ENCODE measurements at places on chromosomes 3 and 15.

DNA sequence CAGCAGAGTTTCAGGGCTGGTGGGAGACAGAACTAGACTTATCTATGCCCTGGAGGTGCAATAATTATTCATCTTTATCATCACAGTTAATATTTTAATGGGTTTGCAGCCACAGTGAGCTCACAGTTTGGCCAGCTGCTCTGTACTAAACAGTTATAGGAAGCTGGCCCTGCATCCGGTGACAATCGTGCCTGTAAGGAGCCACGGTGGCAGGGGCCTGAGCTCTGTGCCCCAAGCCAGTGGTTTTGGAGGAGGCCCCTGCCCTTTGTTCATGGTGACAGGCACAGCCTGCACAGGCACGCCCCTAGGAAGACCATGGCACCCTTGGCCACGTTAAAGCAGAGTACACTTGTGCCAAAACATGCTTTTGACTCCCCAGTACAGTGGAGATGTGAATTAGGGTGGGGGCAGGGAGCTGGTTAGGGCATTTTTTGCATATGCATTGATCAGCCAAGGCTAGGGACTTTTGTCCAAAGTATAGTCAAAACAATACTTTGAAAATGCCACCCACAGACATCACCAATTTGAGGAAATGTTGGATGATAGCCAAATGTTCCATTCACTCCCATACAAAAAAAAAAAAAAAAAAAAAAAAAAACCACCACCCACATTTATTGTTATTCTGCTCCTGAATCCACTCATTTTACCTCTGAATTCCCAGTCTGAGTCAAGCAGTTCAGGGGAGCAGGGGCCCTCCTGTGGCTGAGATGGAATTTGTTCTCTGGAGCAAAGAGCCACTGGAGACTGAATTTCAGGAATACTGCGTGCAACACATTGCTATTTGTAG is 3.4 kb upstream of the RFTN1 start:
- no peak for DNase-seq

DNA sequence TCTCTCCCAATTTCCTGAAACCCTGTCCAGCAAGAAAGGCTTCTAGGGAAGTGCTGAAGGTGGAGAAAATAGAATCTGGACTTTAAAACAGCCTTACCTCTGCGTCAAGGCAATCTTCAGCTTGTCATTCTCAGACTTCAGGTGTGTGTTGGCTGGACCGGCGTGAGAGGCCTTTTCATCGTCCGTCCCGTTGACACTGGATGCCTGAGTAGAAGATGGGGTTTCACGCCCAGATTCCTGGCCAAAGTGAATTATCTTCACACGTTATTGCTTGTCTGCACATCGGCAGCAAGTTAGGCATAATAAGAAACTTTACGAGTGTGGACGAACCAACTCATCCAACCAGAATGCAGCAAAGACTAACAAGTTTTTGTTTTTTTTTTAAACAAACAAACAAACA is 49.5 kb downstream of the WHAMM start:
- DNase-seq = no peak

- no peak for DNase-seq
These were observed 201.5 kb downstream of the UACA start for GRCh38 chr15:70561885-70562284.

GRCh38 chr3:172859041-172859440 is 108.5 kb downstream of the ECT2 start:
- DNase-seq = no peak

GRCh38 chr15:78266229-78266628 is 1.9 kb downstream of the DNAJA4 start:
- no peak for DNase-seq

- DNase-seq = no peak
These were observed 178.1 kb upstream of the TSC22D2 start for GRCh38 chr3:150230037-150230436.

DNA sequence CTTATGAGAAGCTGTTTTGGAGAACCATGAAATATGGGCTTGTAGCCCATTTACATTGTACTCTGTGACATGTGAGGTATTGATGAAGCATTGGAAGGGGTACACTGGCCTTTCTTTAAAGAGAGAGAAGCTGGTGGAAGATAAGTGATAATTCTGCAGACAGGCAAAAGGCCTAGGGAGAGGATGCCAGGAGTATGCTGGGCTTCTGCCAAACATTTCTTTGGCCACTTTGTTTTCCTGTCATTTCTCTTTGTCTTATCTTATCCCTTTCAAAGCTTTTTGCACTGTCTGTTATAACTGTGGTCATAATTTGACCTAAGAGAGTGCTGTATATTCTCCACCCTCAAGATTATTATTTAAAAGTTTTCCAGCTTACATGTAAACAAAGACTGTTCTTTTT is 109.6 kb upstream of the SEMA6D start:
- no peak for DNase-seq

DNA sequence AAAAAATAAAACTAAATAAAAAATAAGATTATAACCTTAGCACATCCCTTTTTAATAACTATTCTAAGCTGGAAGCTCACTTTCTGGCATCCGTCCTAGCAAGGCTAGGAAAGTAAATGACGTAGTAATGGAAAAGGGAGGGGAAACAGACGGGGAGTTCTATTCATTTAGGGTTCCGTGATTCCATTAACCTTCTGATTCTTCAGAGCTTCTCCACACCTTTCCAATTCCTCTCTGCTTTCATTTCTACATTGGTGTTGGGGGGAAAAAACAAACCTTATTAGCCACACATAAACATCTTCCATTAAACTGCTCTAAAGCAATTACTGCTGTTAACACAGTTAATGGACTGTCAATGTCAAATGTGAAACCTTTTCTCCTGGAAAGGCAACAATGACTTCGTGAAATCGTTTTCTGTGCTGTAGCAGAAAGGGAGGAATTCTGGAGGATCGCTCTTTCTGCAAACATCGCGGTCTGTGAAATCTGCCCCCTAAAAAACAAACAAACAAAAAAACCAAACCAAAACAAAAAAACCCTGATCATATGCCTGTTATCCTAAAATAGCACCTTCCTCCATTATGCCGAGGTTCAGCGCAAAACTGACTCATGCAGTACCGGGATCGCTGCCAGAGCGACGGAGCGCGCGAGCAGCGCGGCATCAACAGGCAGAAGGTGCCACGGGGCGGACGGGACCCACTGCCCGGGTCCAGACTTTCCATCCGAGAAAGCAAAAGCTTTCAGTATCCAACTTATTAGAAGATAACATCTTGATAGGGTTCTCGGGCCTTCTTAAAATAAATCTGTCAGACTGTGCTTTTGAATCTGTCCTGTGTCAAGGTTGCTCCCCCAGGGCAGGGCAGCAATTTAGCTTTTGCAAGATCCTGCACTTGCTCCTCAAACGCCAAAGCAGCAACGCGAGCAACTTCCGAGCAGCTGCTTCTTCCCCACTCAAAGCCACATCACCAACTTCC is 156.2 kb downstream of the FGF12 start:
- no peak for DNase-seq

DNA sequence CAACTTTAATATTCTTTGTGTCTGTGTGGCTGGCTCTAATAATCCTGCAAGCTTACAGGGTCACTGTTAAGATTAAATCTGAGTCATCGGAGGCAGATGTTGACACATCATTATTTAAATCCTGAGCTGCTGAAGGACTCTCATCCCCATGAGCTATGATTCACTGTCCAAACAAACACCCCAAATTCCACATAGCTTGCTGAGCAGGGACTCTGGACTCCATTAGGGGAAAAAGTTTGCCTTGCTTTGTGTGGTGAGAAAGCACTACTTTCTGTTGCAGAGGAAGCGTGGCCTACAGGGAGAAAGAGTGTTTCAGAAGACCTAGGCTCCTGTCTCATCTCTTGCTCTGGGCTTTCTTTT is 213.7 kb downstream of the PDCD6IP start:
- no peak for DNase-seq

- no peak for DNase-seq
These were observed 135.0 kb downstream of the ROBO1 start for GRCh38 chr3:79632842-79633241.

DNA sequence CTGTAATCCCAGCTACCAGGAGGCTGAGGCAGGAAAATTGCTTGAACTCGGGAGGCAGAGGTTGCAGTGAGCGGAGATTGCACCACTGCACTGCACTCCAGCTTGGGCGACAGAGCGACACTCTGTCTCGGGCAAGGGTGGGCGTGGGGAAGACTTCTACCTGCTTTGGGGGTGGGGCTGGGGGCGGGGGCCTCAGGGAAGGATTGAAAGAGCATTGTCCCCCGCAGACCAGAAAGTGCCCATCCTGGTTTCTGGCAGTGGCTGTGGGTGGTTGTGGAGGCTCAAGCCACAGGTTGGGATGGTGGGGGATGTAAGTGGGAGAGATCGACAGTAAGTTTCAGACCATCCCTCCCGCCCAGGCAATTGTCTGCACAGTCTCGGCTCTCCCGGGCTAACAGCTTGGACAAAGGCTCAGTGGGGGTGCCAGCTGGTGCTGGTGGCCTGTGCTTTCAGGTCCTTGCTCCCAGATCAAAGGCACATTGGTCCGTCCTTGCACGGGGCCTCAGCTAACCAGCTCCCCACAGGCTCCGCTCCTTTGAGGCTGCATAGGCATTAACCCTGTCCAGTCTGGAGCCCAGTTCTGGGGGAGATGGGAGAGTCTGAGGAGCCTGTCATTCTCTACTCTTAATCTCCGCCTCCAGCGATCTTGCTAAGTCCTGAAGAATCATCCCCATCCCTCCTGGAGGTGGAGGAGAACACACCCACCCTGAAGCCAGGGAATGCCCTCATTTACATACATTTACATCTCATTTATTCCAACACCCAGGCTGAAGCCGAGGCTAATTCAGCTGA is 8.6 kb downstream of the SCN5A start:
- no peak for DNase-seq

DNA sequence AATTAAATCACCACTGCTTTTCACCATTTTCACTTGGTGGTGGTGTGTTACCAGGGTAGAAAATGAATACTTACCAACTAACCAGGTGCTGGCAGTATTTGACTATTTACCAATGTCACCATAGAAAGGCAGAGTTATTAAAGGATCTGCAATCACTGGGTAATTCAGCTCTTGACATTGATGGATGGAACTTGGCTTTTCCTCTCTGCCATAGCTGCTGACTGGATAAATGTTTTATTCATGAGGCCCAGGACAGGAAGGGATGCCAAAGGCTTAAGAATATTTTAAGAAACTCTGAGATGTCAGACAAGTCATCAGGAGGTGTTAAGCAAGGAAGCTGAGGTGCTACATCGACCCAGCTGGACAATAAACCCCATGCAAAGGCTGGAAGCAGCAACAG is 495.5 kb upstream of the CFAP20DC start:
- DNase-seq = no peak

DNA sequence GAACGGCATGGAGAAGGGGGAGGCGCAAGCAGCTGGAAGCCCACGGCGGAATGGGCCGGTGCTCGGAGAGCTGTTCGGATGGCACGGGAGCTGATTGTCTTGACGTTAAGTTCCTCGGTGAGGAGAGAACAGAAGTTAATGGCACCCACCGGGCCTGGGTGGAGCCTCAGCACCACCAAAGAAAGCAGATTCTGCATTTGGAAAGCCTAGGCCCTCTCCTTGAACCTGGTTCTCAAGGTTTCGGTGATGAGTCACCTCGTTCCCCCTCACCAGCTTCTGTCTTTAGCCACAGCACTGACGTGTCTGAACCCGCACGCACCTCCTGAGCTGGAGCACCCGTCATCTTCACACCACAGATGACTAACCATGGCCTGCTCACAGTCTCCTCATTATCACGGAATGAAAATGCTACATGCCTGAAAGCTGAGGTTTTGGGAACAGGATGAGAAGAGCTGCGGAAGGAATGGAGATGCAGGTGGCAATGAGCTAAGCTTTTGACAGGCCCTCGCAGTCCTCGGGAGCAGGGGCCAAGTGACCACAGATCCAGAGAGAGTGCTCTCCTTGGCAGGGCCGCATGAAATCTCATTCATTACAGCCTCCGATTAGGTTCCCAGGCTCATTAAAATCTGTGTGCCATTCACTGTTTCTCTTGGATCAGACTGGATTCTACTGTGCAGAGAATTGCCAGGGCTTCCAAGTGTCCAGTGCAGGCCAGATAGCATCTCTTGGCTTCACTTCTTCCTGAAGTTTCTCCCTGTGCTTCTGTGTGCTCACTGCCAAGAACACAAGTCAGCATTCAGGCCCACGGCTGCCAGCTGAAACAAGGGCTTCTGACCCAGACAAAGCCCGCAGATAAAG is 96.3 kb upstream of the DLG1 start:
- no peak for DNase-seq

DNA sequence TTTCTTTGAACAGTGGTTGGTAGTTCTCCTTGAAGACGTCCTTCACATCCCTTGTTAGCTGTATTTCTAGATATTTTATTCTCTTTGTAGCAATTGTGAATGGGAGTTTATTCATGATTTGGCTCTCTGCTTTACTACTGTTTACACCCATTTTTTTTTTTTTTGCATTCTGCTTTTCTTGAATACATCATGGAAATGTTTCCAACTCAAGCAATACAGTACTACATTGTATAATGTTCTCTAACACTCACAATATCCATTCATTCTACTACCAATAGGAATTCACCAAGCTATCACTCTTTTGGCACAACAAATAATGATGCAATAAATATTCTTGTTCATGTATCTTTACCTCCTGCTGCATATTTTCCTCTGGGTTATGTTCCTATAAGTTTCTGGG is 801.7 kb downstream of the NTRK3 start:
- no peak for DNase-seq

GRCh38 chr15:91929509-91929908 is 76.0 kb downstream of the SLCO3A1 start:
- no peak for DNase-seq

GRCh38 chr15:83653288-83653638 is 660 bp upstream of the ADAMTSL3 start:
- no peak for DNase-seq

DNA sequence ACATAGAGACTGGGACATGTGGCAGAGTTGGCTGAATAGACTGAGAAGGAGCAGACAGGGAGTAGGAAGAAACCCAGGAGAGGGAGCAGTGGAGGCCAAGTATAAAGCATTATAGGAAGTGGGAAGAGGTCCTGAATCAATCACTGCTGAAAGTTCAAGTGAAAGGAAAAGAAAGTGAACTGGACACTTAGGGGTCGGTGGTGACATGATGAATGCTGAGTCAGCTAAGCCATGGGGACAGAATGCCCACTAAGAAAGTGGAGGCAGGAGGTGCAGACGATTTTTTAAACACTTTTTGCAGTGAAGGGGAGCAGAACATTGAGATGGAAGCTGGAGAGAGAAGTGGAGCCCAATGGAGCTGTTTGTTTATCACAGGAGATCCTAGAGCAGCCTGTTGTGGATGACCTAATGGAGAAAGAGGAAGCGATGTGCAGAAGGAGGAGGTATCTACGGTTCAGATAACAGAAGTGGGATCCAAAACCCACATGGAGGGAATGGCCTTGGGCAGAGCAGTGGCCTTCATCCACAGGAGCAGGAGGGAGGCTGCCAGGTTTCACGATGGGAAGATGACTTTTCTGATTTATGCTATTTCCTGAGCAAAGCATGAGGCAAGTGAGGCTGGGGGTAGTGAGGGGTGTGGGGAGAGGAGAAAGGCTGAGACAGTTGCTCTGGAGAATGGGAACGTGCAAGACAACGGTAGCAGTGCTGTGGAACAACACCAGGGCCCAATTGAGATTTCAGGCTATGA is 208.2 kb downstream of the RPLP1 start:
- no peak for DNase-seq

- no peak for DNase-seq
These were observed 539.8 kb downstream of the FGF12 start for GRCh38 chr3:192187485-192188051.

- no peak for DNase-seq
These were observed 321.8 kb downstream of the TBC1D5 start for GRCh38 chr3:17420668-17421067.

- no peak for DNase-seq
These were observed 39.7 kb downstream of the CHCHD6 start for GRCh38 chr3:126743781-126744180.
